Activated CD4-positive, alpha-beta T cell treated with anti-CD3 and anti-CD28 coated beads, Interleukin-2, amount 10 ng/mL, durations not matched to agents 24 days and 14 days (primary cell): ENCODE measurements at places on chromosomes 6 and 20. TPM values are rescaled to one million over a fixed set of nuclear protein-coding genes. Genes with fewer than 3 reads are reported as not detected.

Gene DEFB124
- not detected in 2 replicates for total RNA-seq

Gene RAMACL
- 0.14 and 0.30 TPM in 2 replicates for total RNA-seq

Gene CDH4
- not detected in 2 replicates for total RNA-seq

Gene COL21A1
- total RNA-seq, result not detected in 2 replicates
